Effector memory CD4-positive, alpha-beta T cell (primary cell): ENCODE measurements at places on chromosomes 1 and 21.

DNA sequence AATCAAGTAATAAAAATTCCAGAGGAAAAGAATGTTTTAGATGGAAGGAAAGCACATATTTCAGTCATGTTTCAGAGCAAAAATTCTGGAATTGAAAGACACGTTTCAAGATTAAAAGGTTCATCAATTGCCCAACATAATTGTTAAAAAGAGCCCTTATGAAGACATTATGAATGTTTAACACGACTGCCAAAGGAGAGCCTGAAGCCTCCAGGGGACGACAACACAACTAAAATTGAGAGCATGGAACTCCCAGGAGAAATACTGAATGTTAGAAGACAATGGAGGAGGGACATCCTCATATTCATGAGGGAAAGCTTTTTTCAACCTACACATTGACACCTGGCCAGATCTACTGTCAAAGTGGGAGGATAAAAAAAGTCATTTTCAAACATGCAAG is 16.0 kb downstream of the OR2T11 start:
- DNase-seq: no peak
- H3K4me3 ChIP-seq: no peak overlapping the region
- H3K4me1 ChIP-seq: no peaks in the 10 kb centered on the region

- no peak overlapping the region for H3K27ac ChIP-seq
- H3K4me1 ChIP-seq: no peaks in the 10 kb centered on the region
- no peak overlapping the region for H3K4me3 ChIP-seq
- no peaks in the 10 kb centered on the region for H3K27me3 ChIP-seq
- peaks cover 20% of the 10 kb centered on the region for H3K36me3 ChIP-seq
Measured at GRCh38 chr1:176033881-176034280, 173.2 kb downstream of the COP1 start.

DNA sequence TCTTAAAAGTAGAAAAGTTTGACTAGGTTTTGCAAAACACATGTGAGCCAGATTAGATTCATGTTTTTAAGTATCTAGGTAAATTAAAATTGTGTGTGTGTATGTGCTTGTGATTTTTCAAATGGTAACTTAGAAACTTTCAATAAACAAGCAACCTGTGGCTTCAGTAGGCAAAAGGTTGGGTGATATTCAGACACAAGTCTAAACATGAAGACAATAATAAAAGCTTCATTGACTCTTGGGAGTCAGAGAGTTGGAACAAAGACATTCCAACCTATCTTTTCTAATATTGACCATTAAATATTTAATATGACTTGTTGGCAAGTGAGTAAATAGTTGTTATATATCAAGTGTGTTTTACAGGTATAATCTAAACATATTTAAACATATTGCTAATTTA is 1049.6 kb upstream of the ADGRL4 start:
- no peak overlapping the region for H3K4me3 ChIP-seq
- H3K36me3 ChIP-seq: no peaks in the 10 kb centered on the region
- no peak for DNase-seq
- no peaks in the 10 kb centered on the region for H3K4me1 ChIP-seq
- no peak overlapping the region for H3K27ac ChIP-seq

DNA sequence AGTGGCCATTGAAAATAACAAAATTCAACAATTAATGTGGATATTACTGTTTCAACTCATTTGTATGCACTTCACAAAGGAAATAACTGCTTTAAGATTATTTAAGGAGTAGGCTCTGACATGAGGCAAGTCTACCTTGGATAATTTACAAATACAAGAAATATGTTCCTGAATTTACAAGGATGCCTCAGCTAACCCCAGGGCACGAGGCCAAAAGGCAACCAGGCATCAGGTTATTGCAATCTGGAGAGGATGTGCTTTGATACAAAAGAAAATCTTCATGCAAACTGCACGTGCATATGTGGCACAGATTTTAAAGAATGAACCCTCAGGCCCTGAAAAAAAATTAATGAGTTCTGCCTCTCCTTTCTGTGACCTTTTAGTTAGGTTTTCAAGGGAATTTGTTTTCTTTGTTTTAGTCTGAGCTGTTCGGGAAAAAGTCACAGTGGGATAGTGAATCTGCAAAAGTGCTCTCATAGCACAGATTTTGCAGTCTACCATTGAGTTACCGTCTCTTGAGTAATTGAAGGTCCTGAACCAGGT is 1304.2 kb upstream of the ADGRL4 start:
- no peaks in the 10 kb centered on the region for H3K4me1 ChIP-seq
- H3K36me3 ChIP-seq: no peaks in the 10 kb centered on the region
- H3K4me3 ChIP-seq: no peak overlapping the region
- H3K27ac ChIP-seq: no peak overlapping the region
- no peaks in the 10 kb centered on the region for H3K27me3 ChIP-seq
- no peak for DNase-seq
